ENCODE measurements at places on chromosomes 5 and 9.

DNA sequence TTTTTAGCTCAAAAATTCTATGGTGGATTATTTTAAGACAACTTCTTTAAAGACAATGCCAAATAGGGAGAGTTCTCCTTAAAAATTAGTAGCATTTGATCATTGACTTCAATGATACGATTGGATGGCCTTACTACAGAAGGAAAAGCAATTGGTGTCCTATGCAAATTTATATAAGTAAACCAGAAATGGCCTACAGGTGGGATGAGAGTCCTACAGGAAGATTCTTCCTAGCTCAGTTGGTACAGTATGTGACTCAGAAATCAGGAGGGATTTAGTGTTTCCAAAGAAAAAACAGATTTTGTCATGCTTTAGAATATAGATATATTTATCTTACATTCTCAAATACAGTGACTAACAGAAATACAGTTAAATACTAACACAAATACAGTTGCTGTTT, 6.5 kb downstream of the ANKRA2 start:
- no peak for DNase-seq

GRCh38 chr5:64693636-64694035, 3.3 kb downstream of the SHISAL2B start:
- no peak for DNase-seq

GRCh38 chr5:4050203-4050602, 454.6 kb downstream of the IRX1 start:
- DNase-seq = no peak

- DNase-seq = no peak
These were observed 274.1 kb upstream of the PAPPA start for GRCh38 chr9:115879451-115879850.

- DNase-seq = no peak
These were observed 72.6 kb downstream of the ERMP1 start for GRCh38 chr9:5760338-5760737.

- DNase-seq = no peak
These were observed 6.0 kb downstream of the UBQLN1 start for GRCh38 chr9:83701769-83702168.

DNA sequence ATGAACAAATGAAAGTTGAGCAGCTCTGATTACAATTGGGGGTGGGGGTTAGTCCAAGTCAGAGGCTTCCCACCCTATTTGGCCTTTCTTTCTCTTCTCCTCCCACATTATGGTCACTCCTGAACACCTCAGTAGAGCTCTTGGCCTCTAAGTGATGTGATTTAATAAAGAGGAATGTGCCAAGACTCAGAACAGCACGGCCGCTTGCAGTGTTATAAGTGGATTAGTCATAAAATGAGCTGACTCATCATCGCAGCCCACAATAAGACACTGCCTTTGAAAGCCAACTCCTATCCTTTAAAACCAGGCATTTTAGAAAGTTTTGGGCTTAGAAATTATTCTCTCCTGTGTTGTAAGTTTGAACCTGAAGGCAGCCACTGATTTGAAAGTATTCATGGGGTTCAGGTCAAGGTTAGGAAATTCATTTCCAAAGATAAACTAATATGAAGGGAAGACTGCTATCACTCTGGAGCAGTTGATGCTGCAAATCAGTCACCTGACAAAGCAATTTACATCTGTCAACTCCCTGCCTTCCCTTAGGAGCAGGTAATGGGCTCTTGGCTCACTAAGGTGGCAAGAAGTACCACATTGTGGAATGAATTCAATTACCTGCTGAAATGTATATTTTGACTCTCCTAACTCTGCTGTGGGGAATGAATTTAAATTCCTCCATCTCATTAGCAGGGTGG, 283.6 kb upstream of the NMUR2 start:
- DNase-seq = no peak

- no peak for DNase-seq
These were observed 69.1 kb downstream of the ABCA1 start for GRCh38 chr9:104858846-104859245.

DNA sequence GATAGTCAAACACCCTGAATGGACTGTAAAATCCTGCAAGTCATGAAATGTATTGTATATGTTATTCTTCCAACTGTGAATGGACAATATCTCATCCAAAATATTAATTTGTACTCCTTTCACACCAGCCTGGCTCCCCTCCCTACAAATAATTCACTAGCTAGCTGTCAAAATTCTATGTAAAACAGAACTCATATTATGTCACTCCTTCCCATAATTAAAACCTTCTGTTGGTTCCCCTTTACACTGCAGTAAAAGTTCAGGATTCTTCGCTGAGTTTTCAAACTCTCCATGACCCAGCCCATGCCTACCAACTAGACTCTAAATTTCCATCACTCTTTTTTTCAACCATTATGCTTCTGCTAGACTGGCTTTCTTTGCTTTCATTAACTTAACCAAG, 857.1 kb downstream of the TAF11L14 start:
- no peak for DNase-seq

- no peak for DNase-seq
These were observed 65.5 kb upstream of the MAP3K1 start for GRCh38 chr5:56749842-56750241.

DNA sequence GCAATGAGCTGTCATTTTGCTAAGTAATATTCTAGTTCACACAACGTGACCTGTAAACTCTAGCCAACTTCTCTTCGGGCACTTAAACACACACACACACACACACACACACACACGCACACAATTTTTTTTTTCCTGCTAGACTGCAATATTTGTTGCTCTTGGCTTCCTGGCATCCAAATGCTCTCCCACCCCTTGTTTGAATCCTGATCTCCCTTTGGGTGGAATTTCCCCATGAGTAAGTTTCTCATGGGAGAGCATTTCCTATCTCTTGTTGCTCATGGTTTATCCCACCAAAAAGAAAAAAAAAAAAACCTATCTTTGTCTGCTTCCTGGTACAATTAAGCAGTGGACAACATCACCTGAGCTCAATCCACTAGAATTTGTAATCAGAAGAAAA, 54.7 kb upstream of the TSLP start:
- DNase-seq = no peak

DNA sequence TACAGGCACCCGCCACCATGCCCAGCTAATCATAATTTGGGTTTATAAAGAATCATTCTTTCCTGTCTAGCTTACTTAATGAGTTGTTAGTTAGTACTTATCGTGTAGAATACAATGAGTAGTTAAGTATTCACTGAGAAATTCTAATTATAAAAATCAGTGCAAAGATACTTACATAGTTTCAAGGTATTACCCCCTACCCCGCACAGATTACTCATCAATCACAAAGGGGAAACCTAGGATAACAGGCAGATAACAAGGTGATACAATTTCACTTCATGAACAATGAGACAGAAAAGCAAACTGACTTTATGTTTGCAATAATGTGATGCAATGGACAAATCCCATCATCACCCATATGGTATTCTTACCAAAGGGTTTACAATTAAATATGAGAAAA, 109.6 kb downstream of the FAM174A start:
- DNase-seq = no peak

DNA sequence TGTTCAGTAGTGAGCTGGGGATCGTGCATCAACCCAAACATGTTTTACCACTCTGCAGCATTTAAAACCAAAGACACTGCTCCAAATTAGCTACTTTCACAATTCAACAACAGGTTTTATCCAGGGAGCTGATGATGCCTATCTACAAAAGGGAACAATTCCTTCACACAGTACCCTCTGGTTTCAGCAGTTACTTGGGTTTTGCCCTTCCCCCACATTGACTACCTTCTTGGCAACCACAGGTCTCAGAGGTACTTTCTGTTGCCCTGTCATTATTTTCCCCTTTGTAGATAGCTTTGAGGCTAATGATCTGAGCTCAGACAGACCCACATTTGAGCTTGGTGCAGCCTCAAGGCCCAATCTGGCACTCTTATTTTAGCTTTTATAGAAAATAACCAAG, 96.1 kb downstream of the WDR41 start:
- DNase-seq = no peak

DNA sequence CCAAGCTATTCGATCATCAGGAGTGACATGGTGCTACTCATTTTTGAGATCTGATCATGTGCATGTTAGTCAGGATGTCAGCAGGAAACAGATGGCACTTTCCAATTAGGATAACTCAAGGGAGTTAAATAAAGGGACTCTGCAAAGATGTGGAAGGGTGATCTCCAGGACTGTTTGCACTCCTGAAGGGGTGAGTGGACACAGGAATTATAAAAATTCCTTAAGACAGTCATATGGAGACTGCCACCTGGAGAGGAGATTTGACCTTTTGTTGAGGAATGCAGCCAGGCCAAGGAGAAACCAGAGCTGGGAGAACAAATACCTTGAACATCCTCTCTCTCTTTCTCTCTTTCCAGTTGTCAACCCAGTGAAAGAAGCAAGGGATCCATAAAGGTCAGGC, 189.1 kb downstream of the GABRG2 start:
- DNase-seq = no peak

- DNase-seq = no peak
These were observed 218.3 kb downstream of the PAX5 start for GRCh38 chr9:36815566-36816348.

- DNase-seq = no peak
These were observed 1532.8 kb upstream of the ACO1 start for GRCh38 chr9:30851600-30851999.

DNA sequence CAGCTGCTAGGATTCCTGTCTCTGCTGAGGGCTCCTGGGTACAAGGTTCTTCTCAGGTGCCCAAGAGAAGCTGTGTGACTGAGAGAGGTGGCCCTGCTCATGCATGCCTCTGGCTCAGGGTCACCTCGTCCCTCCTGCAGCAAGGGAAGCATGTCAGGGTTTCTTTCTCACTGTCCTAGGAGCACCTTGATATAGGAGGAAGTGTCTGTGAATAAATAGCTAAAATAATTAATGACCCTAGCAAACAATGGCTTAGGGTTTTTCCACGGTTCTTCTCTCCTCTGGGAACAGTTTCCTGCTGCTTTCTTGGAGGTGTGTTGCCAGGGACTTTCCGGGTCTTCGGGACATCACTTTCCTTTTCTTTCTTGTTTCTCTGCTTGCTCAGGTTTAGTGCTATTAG, 87.2 kb downstream of the ARHGAP26 start:
- DNase-seq = no peak
